ENCODE measurements at places on chromosomes 2 and 18.

- DNase-seq: no peak
These were observed 10.9 kb upstream of the FHL2 start for GRCh38 chr2:105409717-105410116.

GRCh38 chr2:220077488-220077887, 450.1 kb downstream of the SLC4A3 start:
- no peak for DNase-seq

DNA sequence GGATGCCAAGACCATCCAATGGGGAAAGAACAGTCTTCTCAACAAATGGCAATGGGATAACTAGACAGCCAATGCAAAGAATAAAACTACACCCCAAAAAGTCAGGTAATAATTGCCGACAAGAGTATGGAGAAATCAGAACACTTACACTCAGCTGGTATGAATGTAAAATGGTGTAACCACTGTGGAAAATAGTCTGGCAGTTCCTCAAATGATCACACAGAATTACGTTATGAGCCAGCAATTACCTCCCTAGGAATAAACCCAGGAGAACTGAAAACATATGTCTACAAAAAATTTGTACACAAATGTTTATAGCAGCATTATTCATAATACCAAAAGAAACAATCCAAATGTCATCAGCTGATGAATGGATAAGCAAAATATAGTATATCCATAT, 8.8 kb downstream of the IWS1 start:
- no peak for DNase-seq

DNA sequence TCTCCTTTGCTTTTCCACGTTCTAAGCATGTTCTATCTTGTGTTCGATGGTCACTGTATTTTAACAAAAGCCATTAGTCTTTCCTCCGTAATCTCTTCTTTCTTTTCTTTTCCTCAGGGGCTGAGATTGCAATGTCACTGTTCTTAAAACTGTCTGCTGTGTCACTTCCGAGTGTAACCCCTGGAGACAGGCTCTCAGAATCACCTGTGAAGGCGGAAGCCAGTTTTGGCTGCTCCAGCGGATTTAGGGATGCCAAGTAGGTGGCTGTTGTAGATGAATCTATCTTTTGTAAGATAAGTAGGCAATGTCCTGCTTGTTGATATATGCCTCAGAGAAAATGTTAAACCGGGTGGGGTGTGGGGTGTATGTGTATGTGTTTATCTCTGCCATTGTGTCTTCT, 94.7 kb upstream of the L3MBTL4 start:
- no peak for DNase-seq

DNA sequence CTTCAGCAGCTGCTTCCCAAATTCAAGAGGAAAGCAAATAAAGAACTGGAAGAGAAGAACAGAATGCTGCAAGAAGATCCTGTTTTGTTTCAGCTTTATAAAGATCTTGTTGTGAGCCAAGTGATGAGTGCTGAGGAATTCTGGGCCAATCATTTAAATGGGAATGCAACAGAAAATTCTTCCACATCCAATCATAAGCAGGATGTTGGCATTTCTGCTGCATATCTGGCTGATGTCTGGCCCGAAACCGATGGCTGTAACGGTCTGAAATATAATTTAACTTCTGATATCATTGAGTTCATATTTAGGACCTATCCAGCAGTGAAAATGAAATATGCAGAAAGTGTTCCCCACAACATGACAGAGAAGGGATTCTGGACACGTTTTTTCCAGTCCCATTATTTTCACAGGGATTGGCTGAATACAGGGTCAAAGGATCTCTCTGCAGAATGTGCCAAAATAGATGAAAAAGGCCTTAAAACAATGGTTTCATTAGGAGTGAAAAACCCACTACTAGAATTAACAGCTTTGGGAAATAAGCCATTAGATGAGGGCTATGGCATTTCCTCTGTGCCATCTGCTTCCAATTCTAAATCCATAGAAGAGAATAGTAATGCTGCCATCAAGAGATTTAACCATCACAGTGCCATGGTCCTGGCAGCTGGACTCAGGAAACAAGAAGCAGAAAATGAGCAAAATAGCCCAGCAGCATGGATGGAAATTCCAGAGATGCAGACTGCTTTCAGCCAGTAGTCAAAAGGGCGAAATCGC, 175.6 kb downstream of the MC4R start:
- no peak for DNase-seq

DNA sequence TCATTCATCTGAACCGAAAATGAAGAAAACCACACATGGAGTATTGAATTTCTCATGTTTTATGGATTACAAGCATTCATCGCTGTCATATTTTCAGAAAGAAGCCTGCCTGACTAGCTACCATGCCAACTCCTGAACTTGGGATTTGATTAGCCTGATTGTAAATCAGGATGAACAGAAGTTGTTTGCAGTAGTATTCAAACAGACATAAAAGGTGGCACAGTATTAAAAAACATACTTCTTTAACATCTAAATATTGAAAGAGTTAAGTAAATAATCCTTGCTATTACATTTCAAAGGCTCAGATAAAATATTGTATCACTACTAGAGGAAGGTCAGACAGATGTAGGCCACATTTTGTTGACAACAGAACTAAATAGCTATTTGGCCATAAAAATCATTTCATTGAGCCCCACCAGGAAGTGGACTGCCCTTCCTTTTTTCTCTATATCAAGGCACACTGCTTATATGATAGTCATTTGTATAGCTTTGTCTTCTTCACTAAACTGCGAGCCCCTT, 21.6 kb downstream of the SLC38A11 start:
- no peak for DNase-seq

DNA sequence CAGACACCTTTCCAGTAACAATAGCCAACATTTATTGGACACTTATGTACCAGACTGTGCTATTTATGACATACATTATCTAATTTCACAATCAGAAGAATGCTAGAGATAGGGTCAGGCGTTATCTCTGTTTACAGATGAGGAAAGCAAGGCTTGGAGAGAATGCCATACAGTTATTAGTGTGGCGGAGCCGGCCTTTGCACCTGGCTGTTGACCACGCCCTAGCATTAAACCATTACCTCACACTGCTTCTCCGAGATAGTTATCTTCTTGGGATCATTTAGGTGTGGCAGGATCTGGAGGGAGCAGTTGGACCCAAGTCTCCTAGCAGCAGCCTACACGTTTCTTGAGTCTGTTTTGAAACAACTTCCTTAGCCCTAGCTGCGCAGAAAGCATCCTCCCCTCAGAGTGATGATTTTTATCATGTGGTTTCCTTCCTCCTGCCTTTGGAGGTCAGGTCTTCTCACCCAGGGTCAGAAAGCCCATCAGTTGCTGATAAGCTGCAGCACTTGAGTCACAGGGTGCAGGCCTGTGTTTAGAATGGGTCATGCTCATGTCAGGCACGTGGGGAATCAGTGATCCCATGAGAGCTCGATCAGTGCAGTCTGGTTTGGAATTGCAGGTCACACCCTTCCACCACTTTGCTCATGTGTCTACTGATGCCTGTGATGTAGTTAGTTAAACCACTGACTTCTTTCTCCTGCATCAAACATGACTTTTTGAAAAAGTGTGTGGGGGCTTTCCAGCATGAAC, 118.2 kb downstream of the SPTBN1 start:
- peak; percentile 89 for DNase-seq

GRCh38 chr18:32042337-32042736, 23.7 kb downstream of the RNF125 start:
- no peak for DNase-seq

DNA sequence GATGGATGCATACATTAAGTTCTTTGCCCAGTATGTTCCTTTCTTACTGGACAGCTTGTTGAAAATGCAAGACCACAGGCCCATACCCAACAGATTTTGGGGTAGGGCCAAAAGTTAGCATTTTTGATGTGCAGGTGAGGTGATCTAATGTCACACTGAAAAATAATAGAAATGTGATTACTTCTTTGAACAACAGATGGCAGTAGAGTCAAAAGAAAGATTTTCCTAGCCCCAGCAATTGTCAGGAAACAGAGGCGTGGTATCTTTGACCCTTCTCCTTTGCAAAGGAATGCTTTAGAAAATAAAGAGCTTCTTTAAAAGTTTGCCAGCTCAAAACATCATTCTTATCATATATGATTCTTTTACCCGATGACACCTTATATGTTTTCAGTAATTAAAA, 343.6 kb upstream of the SYT4 start:
- no peak for DNase-seq

DNA sequence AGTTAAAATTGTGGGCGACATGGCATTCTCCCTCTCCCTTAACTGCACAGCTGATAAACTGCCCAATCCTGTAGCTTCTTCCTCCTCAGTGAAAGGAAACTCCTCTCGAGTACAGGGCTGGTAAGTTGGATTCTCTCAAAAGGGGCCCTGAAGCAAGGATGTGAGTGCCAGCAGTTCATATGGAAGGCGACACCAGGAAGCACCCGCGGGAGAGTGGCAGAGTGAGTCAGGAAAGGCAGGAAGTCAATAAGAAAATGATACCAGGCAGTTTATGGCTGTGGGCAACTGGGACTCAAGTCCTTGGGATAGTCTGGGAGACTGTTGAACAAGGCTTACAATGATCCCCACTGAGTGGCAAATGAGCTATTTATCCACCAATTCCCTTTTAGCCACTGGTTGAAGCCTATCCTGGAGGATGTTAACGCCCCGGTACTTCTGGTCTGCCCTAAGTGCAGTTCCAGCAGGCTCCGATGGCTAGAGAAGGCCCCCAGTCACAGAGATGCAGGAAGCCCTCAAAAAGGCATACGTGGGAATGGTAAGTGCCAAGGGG, 34.8 kb downstream of the ABHD3 start:
- DNase-seq: peak; percentile 63

DNA sequence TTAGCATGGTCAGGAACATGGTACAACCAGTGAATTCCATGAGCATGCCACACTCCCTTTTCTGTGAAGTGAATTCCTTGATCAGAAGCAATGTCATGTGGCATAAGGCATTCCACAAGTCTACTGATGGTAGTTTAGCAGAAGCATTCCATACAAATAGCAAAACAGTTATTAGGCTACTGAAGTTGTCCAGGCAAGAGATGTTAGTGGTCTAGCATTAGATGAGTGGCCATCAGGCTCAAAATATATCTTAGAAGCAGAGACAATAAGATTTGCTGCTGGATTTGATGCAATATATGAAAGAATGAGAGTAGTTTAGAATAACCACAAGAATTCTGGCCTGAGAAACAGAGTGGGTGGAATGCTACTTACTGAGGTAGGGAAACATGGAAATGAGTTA, 355.3 kb upstream of the NRXN1 start:
- DNase-seq: no peak

GRCh38 chr18:11791131-11791530, 60.1 kb upstream of the CHMP1B start:
- DNase-seq: no peak

DNA sequence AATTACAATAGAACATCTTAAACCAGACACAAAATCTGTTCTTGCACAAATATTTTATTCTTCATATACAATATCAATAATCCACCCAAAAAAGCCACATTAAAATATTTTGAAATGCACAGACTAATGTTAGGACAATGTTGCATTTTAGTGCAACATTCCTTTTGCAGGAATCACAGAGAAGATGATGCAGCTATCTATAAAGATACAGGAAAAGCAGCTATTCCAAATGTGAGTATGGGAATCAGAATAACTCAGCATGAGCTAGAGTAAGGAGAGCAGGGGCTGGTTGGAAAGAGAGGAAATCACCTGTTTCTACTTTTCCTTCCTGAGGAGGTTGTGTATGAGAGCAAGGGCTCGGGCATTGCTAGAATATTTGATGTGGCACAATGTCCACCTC, 4.8 kb downstream of the C2orf66 start:
- no peak for DNase-seq

GRCh38 chr18:62458868-62459716, 63.7 kb upstream of the ZCCHC2 start:
- no peak for DNase-seq

DNA sequence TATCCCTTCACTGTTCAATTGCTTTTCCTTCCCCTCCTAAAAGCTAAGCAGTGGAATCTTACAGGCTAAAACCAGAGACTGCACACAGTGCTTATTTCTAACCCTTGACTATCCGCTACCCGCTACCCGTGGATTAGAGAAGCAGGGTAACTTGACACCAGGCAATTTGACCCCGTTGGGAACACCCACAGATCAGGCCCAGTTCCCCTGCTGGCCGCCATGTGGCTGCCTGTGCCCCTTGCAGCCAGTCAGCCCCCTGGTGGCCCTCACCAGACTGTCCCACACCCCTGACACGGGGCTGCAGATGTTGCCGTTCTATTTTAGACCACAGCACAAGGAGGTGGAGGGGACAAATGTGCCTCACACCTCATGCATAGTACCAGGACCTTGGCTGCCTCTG, 74.8 kb downstream of the TXNL1 start:
- no peak for DNase-seq

DNA sequence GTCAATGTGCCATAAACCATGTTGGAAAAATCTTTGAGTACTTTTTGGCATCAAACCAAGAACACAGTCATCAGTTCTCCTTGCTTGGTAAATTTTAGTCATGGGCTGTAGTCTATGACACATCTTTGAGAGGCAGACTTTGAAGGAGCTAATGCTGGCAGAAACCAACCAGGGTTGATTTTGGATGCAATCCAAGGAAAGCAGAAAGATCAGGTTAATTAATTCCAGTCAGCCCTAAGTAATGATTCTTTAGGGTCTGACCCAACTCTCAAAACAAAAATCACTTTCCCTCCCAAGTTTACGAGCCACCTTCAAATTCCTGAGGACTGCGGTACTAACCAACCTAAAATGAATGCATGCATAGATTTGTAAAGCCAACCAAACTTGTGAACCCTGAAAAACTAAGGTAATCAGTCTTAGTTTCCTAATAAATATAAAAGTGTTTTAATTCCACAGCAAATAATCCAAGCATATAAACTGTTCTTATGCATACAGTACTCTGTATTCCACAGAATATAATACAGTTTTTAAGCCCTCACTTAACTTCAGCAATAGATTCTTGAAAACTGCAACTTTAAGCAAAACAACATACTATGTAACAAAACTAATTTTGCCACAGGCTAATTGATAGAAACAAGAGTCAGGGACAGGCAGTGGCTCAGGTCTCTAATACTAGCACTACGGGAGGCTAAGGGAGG, 22.0 kb downstream of the AP1S3 start:
- no peak for DNase-seq

Measured in left colon (tissue), 2 donors.